ENCODE measurements at places on chromosomes 11 and 22.

DNA sequence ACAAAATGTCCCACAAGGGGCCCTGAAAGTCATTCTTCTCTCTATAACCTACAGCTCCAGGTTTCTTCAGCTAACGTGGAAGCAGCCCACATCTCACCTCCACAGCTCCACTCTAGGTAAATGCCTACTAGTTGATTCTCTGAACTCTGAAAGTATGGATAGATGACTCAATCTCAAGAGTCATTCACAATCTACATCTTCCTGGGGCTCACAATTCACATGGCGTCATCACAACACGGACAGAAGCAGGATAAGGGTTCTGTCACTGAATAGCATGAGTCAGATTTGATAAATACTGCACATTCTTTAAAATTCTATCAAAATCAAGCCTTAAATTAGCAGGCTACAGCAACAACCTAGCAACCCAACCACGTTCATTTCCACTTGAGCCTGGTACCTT lies 96.3 kb downstream of the PLEKHA7 start:
- no peak for DNase-seq

GRCh38 chr11:68584097-68584496 lies 100.2 kb upstream of the GAL start:
- DNase-seq: no peak

- no peak for DNase-seq
Observed at GRCh38 chr11:78653294-78653909, 78.7 kb upstream of the NARS2 start.

- DNase-seq: no peak
Observed at GRCh38 chr11:119222308-119222707, 16.2 kb downstream of the CBL start.

DNA sequence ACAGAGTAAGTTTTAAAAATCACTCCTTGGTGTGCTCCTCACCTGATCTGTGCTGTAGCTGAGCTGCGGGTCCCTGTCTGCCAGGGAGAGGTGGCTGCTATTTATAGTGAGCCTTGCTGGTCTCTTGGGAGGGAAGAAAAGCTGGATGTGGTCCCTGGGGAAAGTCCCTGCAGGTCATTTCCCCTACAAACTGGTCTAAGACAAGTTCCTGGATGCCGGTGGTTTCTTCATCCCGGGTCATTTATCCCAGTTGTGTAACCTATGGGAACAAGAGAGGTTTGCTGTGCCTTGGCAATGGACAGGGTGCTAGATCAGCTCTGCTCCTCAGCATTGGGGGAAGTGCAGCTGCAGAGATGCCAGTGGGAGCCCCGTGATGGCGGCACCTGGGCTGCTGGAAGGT lies at the start of gene SAA2:
Gene SAA2, minus strand, starts transcription at position 108 of the 400 bp plus-strand sequence. CDS start 657 bp downstream, outside the sequence.
- no peak for DNase-seq

- DNase-seq: no peak
Observed at GRCh38 chr22:23014250-23014649, 56.1 kb upstream of the GNAZ start.

GRCh38 chr11:125076378-125076945 lies 13.4 kb downstream of the SLC37A2 start:
- DNase-seq: no peak

DNA sequence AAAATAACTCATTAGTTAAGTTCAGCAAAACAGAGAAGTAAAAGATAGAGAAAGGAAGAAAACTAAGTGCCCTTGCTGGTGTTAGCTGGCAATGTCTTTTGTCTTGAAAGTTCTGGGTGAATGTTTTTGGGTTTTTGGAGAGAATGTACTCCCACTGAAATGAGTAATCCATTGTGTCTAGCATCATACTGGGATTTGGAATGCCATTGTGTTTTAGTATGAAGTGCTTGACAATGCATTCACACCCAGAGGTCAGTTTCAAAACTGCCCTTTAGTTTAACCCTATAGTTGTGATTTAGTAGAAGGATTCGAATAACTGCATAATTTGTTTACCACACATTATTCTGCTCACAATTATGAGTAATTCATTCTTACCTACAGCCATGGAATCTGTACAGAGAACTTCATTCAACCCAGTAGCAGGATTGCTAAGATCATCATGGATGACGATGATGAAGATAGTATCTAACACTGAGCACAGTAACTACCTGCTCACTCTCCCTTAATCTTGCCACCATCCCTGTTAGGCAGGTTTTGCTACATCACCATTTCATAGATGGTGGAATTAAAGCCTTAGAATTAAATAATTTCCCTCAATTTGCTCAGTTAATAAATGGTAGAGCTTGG lies 33.9 kb downstream of the MAML2 start:
- DNase-seq: no peak

DNA sequence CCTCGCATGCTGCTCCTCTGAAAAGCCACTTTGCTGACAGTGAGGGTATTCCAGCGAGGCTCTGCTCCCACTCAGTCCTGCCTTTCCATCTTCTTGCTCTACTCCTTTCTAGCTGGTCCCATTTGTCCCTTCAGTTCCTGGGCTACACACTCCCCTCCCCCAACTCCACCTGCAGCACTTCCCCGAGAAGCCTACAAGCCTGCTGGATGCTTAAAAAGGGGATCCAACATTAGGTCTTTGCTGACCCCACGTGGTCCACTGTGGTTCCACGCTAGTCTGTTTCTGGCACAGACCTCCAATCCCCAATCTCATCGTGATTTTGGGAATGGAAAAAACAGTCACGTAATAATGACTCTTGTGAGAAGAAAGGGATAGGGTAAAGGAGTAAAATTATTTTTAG lies 121.6 kb upstream of the SNX19 start:
- no peak for DNase-seq

DNA sequence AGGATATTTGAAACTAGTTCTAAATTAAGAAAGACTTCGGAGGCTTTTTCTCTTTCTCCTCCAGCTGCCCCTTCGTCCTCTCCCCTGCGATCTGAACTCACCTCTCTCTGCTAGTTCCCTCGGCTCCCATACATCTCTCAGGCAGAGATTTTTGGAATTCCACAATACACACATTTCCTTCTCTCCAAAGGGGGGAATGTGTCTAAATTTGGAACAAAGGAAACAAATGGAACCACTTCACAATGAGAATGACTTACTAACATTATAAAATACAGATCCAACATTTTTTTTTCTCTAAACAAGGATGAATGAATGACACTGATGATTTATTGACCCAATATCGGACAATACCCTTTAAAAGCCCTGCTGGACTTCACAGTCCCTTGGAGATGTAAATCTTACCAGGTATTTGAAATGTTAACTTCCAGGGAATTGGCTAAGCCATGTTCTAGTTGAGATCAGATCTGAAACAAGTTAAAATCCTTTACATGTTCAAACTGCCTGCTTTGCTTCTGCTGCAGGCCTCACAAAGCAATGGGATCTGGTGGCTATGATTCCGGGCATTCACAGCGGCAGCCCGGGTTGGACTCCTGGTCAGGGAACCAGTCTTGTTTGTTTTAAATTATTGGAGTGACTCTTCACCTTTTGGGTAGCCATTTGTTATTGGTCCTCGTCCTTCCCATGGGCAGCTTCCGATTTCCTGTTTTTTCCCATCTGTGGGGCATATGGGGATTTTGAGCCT lies 20.5 kb upstream of the GSTP1 start:
- no peak for DNase-seq

- peak; percentile 23 for DNase-seq
Observed at GRCh38 chr11:69958308-69958707, 119.8 kb upstream of the ANO1 start.

GRCh38 chr11:35478471-35479091 lies 46.8 kb downstream of the PAMR1 start:
- no peak for DNase-seq

DNA sequence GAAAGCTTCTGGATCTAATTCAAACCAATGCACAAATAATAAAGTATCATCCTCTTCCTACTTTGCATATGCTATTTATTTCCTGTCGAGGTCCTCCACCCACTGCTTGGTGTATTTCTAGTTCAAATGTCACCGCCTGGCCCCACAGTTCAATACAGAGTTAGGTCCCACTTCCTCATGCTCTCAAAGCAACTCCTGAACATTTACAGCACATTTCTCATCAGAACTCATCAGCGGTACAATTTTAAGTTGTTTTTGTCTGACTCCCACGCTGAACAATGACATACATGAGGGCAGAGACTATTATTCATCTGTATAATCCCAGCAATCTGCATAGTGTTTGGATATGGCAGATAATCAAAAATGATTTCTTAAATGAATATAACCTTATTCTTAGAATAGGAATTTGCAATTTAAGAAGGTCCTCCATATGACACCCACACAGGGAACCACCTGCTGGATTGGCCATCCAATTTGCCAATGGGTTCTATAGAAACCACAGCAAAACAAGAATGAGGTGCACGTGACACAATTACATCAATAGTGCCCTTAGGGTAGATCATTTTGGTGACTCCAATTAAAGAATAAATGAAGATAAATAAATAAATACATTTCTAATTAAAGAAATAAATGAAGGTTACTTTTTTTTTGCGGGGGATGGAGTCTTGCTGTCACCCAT lies 54.2 kb downstream of the SLC25A17 start:
- DNase-seq: no peak

DNA sequence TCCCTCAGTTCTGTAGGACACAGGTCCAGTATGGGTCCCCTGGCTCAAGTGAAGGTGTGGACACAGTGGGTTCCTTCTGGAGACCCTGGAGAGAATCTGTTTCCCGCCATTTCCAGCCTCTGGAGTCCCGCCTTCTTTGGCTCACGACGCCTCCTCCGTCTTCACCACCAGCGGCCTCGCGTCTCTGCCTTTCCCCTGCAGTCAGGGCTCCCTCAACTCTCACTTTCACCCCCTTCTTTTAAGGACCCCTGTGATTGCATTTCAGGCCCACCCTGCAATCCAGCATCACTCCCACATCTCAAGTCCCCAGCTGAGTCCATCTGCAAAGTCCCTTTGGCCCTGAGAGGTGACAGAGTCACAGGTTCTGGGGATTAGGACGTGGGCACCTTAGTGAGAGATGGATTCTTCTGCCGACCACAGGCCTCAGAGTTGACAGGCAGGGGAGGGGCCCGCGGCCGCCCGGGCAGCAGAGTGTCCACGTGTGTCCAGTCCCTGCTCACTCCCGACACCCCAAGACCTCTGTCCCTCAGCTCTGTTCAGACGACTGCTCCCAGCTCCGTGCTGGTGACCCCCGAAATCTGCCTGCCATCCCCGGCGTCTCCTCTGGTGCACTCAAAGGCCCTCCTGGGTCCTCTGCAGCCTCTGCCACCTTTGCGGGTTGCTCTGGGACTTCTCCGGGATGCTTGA lies 36.9 kb upstream of the KRTAP5-7 start:
- no peak for DNase-seq

- DNase-seq: no peak
Observed at GRCh38 chr11:110892741-110893285, 180.6 kb upstream of the ARHGAP20 start.

GRCh38 chr11:14148653-14149273 lies 186.2 kb downstream of the SPON1 start:
- no peak for DNase-seq

DNA sequence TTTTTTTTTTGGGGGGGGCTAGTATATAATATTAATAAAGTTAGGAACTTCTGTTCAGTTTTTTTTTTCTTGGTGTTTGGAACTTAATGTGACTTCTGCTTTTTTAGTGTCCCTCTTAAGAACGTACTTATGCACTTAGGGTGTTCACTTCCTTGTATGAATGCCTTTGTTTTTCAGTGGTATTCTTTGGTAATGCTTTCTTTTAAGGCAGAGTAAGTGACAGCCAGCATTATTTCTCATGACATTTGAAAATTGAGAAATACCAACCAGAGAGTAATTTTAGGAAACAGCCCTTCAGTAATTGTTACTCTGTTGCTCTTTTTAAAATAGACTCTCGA lies 2.4 kb downstream of the GRK3 start:
- DNase-seq: no peak

DNA sequence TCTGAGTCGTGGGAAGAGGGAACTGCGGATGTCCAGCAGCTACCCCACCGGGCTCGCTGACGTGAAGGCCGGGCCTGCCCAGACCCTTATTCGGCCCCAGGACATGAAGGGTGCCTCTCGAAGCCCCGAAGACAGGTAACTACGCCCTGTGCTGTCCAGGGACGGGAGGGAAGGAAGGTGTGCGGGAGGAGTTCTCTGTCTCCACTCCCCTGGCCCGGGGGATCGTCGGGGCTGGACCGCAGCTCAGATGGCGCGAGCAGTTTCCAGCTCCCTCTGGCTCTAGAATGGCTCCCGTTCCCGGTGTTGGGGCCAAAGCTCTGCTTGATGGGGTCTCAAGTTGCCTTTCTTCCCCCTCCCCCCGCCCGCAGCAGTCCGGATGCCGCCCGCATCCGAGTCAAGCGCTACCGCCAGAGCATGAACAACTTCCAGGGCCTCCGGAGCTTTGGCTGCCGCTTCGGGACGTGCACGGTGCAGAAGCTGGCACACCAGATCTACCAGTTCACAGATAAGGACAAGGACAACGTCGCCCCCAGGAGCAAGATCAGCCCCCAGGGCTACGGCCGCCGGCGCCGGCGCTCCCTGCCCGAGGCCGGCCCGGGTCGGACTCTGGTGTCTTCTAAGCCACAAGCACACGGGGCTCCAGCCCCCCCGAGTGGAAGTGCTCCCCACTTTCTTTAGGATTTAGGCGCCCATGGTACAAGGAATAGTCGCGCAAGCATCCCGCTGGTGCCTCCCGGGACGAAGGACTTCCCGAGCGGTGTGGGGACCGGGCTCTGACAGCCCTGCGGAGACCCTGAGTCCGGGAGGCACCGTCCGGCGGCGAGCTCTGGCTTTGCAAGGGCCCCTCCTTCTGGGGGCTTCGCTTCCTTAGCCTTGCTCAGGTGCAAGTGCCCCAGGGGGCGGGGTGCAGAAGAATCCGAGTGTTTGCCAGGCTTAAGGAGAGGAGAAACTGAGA lies 1.4 kb downstream of the ADM start:
- DNase-seq: no peak

GRCh38 chr11:28337701-28338100 lies 229.5 kb downstream of the METTL15 start:
- DNase-seq: no peak

DNA sequence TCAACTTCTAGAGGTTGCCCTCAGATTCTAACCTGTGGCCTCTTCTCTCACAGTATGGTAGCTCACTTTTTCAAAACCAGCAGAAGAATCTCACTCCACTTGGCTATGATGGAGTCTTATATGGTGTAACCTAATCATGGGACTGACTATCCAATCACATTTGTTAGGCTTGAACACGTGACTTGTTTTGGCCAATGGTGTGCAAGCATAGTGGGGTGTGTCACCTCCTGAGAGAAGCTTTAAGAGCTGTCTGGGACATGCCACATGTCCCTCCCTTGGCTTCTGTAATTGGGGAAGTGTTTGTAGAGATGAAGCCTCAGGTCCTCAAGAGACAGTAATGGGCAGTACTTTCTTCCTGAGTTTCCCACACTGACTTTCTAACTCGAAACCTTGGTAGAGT lies 12.8 kb upstream of the SMIM38 start:
- no peak for DNase-seq

GRCh38 chr11:131228378-131228777 lies 142.0 kb upstream of the NTM start:
- DNase-seq: no peak

Measured in AG04449 (cell line).